ENCODE measurements at places on chromosomes 2 and 18. TPM values are rescaled to one million over a fixed set of nuclear protein-coding genes. Genes with fewer than 3 reads are reported as not detected.

DNA sequence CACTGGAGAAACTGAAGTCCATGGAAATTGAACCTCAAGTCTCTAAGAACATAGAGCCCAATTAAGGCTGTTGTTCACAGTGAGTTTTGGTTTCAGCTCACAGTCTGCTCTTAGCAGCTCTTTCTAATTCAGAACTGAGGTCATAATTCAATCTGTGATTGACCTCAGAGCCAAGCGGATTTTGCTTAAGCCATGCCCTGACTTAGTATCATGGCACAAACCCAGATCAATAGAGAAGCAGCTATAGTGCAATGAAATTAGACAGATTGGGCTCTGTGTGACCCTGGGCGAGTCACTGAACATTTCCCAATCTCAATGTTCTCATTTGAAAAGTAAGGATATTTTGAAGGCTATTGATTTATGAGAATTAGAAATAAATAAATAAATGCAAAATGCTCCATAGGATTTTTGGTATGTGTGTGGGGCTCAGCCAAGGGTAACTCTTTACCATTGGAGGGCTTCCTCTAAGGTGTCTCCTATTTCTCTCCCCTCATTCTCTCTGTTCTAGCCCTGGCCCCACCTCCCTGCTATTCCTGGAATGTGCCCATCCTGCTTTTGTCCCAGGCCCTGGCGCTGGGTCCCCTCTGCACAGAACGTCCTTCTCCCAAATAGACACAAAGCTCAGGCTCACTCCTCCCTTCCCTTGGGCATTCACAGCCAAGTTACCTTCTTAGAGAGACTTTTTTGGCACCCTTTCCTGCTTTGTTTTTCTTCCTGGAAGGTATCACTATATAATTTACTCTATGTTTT is 239.6 kb downstream of the LPIN1 start:
- DNase-seq: no peak

DNA sequence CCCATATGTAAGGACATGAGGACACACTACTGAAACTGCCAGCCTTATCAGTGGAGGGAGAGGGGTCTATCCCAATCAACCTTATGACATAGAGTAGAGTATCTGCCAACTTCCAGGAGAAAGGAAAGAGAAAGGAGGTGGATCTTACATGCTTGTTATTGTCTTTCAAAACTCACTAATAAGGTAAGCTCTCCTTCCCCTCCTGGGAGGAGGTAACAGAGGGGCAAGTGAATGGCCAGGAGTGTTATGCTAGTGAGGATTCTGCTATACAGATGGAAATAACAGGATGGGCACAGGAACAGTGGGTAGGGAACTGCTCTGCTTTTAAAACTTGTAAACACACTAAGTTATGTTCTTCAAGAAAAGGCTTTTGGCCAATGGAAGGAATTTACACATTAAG is 1020.1 kb downstream of the TDRD15 start:
- DNase-seq: no peak

- DNase-seq: no peak
Observed at GRCh38 chr2:121210691-121211090, 74.3 kb downstream of the TFCP2L1 start.

DNA sequence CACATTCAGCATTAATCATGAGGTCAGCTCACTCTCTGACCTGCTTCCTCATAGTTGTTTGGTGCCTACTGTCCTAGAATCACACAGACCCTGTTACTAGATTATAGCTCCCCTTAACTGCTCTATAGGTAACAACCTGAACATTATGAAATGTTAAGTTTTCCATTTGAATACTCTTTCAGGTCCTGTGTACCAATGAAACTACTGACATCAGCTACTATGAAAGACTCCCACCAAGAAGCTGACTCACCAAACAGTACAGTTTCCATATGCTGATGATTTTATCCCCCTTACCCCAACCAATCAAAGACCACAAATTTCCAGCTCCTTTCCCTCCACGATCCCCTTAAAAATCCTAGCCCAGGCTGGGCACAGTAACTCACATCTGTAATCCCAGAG is 56.3 kb downstream of the SRBD1 start:
- DNase-seq: no peak

- no peak for DNase-seq
Observed at GRCh38 chr2:230907361-230908091, 17.5 kb downstream of the GPR55 start.

DNA sequence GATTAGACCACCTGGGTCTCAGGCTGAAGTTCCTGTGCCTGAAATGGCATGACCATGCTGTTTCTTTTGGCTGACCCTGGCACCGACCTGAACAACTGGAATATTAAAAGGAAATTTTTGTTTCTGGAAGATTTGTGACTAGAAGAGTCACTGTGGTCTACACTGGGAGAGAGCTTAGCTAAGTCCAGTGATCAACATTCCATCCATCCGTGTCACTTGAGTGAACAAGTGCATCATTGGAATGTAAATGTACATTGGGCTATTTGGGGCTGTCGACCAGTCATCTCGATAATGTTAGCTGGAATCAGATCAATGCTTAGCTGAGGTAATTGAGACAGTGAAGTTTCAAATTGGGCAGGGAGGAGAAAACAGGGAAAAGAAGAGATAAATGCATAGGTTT is 95.4 kb upstream of the CCDC85A start:
- DNase-seq: no peak

GRCh38 chr2:24969784-24970183 is 2.0 kb downstream of the DNAJC27 start:
- DNase-seq: no peak

GRCh38 chr18:12336171-12336613 is 28.2 kb downstream of the TUBB6 start:
- DNase-seq: no peak

GRCh38 chr2:62102402-62102920 is 93.5 kb upstream of the B3GNT2 start:
- no peak for DNase-seq

GRCh38 chr2:215736653-215737290 is 276.6 kb downstream of the MREG start:
- no peak for DNase-seq

- no peak for DNase-seq
Observed at GRCh38 chr2:204282081-204282480, 263.2 kb upstream of the PARD3B start.

GRCh38 chr2:200784215-200784614 is 27.5 kb upstream of the BZW1 start:
- DNase-seq: no peak

DNA sequence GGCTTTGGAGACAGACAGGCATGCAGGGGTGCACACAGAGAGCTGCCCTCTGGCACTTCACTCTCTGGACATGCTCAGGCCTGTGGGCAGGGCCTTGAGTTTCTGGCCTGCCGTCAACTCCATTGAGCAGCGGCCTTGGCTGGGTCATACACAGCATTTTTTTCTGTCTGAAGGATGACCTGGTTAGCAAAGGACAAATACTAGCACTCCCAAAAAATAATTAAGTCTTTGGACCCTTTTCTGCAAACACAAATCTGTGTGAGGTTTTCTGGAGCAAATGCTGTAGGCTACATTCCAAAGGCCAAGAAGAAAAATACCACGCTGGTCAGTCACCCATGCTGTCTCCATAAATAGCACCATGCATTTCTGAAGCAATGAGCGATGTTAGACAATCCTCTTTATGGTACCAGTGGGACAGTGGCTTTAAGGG is 124.7 kb upstream of the CTAGE1 start:
- no peak for DNase-seq

DNA sequence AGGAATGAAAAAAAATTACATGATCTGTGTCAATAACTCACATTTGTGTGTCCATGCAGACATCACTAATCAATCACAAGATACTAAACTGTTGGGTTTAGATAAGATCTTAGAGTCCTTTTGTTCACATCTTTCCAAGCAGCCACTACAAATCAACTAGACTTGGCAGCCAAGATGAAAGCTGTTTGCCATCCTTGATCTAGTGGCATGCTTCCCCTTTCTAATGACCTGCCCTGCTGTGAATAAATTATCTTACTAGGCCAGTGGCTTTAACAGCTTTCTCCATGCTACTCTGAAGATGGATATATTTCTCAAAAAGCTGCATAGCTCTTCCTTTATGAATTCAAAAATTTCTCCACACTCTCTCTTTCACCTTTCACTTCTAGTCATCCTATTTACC is 1338.0 kb upstream of the ACVR2A start:
- no peak for DNase-seq

DNA sequence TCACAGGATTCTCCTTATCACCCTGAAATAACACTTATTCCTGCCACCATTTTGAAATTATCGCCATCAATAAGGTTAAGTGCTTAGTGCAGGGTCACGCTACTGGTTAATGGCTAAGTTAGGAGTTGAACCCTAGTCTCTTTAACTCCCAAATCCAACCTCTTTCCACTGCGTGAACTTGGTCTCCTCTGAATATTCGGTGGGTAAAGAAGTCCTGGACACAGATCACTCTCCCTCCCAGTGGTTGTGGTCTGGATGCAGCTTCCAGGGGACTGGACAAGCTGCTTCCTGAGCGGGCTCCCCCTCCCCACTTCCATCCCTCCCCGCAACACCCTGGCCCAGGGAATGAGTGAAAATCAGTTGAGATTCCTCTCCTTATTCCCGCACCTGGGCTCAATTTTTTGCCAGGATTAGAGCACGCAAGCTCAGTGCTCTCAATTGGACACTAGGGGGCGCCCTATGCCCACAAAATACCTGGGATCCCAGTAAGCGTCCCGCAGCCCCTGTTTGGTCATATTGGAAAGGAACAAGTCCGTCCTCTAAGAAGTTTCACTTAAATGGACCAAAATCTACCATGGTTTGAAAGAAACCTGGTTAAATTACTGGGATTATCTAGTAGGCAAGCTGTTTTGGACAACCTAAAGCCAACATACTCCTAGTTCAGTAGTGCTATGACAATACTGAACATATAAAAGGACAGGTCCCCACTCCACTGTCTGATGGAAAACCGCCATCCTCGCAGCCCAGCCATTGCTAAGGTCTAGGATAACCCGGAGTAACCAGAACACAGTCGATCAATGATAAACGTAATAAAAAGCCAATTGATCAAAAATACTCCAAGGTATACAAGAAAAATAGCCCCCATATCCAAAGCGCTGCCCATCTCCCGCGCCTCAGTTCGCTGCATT is 40.4 kb downstream of the DHRS9 start:
- peak; percentile 58 for DNase-seq

L3MBTL4 gene
- total RNA-seq: 0.26 TPM

UGT1A8 gene
- total RNA-seq: not detected

LIMS4 gene
- 0.12 TPM for total RNA-seq

YIPF4 gene
- 39.4 TPM for total RNA-seq

COX7A2L gene
- 84.7 TPM for total RNA-seq

CPO gene
- not detected for total RNA-seq

KYNU gene
- not detected for total RNA-seq

Measured in activated T-helper 1 cell treated with anti-CD3 and anti-CD28 coated beads, Interleukin-12 subunit alpha, Interleukin-12 subunit beta, Interleukin-2, Interleukin-4 antibody, amounts not matched to agents 30 ng/mL and 10 ng/mL and 1 ng/mL, durations not matched to agents 14 hours and 24 hours and 36 hours (primary cell).